Activated naive CD4-positive, alpha-beta T cell treated with anti-CD3 and anti-CD28 coated beads, Interleukin-2, amount 50 U/mL, for 72 hours (primary cell): ENCODE measurements at places on chromosomes 1 and 21.

- no peak for DNase-seq
Measured at GRCh38 chr1:173960625-173961024, 43.5 kb upstream of the SERPINC1 start.

GRCh38 chr1:94667818-94668217, 126.3 kb upstream of the F3 start:
- DNase-seq, result no peak

DNA sequence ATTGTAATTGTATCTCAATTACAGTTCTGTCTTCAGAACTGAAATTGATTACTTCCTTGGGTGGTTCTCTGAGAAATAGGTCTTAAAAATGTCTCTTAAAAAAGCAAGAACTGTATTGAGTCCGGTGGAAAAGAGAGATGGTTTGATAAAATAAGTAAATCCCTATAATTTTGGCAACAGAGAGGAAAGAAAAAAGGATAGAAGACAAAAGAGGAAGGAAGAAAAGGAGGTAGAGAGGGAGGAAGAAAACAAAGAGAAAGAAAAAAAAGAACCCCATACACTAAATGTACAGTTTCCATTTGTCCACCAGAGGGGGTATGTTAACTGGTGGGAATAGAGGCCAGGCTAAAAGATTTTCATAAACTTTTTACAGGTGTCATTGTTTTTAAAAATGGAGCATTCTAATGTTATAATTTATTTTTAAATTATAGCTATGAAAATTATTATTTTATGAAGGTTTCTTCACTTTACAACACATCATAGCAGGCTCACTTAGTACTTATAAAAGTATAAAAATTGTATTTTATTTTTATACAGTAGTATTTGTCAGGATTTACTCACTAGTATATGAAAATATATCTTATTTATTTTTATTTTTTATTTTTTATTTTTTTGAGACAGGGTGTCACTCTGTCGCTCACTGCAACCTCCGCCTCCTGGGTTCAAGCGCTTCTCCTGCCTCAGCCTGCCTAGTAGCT, 2.1 kb upstream of the UBE2T start:
- no peak for DNase-seq

DNA sequence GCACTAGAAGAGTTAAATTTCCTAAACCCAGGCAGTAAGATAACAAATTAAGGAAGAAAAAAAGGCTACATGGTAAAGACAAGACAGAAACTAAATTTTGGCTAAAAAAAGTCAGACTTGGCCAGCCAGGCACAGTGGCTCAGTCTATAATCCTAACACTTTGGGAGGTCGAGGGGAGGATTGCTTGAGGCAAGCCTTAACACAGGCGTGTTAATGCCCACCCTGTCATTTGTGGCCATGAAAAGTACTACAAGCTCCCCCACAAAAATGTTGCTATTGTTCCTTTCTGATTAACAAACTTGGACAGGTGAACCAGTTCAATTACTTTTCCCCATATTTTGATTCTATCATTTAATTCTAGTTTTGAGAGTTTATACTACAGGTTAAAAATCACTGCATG, 32.3 kb downstream of the UBR4 start:
- DNase-seq, result no peak

- no peak for DNase-seq
Measured at GRCh38 chr1:112465122-112465521, 43.6 kb upstream of the WNT2B start.

DNA sequence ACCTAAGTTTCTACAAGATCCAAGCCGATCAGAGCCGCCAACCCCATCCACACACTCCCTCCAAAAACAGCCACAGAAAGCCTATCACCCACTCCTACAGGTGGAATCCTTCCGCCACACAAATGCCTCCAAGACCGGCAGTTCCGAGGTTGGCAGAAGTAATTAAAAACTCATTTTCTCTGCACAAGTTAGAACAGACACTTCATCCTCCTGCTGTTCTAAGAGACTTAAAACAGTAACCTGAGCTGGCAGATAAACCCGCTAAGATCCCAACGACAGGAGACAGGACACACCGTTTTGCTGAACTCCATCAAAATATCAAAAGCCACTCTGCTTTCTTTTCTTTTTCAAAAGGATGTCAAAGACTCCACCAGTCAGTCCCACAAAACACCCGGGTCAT, 2.8 kb downstream of the SSBP3 start:
- DNase-seq, result no peak

DNA sequence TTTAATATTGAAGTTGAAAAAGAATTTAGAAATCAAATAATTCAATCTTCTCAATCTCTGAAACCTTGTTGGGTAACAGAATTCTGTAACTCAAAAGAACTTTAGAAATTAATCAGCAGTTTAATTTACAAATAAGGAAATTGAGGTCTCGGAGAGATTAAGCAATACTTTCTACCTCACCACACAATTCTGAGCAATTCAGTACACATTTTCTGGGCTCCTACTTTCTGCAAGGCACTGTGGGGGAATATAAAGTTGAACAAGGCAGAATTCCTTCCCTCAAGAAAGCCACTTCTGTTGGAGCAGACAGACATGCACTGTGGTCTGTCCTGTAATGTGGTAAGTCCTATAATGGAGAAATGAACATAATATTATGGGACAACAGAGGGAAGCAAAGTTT, 47.7 kb downstream of the MEF2D start:
- no peak for DNase-seq

DNA sequence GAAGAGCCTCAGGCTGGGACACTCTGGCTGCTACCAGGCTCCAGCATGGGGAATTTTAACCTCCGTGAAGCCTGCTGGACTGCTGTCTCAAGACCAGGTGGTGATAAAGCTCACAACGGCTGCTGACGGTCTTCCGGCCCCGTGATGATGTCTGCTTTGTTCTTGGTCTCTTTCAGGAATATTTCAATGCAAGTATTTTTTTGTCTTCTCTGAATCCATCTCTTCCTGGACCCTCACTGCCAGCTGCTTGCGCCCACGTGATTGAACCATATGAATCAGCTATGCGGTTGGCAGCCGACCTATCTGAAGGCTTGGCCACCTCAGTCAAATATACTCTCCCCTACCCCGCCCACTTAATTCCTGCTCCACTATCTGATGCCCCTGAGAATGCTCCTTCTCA, 14.6 kb upstream of the SLC6A17 start:
- no peak for DNase-seq

DNA sequence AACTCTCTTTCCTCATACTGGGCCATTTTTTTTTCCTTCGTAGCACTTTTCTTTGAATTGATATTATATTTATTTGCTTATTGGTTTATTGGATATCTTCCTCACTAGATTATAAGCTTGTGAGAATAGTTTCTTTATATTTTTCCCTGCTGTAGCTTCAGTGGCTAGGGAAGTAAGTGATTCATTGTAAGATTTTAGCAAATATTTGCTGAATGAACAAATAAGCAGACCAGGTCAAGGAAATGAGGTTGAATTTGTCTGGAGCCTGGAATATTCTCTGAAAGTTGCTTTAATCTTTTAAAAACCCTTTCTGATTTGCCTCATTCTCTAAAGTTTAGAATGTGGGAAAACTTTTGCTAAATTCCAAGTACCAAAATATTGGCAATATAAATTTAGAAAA, 80.2 kb downstream of the RABGAP1L start:
- no peak for DNase-seq
